NCI-H1436 treated with DMSO at 0.1 percent for 48 hours (cell line): ENCODE measurements at places on chromosomes 4 and X.

DNA sequence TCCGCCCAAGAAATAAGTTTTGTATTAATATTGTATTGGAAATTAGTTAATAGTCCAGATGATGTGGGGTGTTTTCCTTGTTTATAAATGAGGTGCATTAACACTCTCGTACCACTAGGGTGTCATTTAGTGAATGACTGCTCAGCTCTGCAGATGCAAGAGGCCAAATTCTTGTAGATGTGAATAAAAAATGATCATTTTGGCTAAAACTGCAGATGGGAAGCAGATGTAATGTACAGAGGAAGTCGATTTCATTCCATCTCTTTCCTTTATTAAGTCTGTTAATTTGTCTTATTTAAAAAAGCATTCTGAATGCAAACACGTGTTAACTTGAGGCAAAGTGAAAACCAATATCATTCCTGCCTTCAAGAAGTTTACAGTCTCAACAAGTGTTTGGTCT is 108.1 kb downstream of the DHX15 start:
- DNase-seq: no peak

DNA sequence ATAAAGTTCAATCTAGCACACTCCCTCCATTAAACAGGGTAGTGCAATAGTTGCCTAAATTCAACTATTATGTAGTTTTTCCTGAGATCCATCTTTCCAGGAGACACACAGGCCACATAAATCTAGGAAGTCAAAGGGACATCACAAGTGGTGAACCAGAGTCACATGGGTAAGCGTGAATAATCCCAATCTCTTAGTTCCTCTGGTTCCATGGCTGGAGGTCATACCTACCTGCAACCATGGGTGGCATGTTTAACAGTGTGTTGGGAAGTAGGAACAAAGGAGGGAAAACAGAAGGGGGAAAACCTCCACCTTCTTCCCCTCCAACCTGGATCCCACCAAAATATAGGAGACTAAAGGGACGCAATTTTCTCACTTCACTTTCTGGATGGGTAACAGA is 2651.6 kb downstream of the ARAP2 start:
- no peak for DNase-seq

DNA sequence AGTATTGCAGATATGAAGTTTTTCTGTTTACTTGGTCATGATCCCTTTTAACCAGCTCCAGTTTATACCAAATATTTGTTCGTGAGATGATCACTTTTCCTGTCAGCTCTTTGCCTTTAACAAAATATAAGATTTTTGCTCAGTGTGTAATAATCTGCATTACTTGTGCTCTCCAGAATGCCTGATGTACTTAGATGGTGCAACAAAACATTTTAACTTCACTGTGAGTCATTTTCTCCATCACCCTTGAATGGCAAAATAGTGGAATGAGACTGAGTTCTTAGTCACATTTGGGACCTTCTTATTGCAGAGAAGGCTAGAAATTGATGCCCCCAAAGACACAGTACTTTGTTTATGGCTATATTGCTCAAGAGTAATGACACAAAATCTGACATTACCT is 252.0 kb downstream of the FRMPD4 start:
- no peak for DNase-seq

DNA sequence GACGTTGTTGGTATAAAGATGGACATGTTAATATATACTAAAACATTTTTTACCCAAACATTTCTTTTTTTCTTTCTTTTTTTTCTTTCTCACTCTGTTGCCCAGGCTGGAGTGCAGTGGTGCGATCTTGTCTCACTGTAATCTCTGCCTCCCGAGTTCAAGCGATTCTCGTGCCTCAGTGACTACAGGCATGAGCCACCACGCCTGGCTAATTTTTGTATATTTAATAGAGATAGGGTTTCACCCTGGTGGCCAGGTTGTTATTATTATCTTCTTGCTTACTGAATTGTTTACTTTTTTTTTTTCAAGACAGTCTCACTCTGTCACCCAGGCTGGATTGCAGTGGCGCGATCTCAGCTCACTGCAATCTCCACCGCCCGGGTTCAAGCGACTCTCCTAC is 68.8 kb downstream of the HOPX start:
- DNase-seq: no peak

DNA sequence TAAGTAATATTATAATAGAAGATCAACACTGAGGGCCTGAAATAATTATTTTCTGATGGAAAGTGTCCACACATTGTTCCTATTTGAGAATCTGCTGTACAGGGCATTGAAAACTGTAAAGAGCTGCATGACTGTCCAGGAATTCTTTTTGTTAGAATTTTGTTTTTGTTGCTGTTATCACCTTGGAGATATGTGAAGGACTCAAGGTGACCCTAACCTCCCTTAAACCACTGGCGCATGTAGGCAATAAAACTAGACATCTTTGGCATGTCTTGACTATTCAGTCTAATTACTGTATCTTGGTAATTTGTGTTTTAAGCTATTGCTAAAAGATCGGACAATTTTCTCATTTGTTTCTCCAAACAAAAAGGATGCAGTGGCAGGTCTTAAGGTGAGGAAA is 55.5 kb upstream of the SMIM10 start:
- no peak for DNase-seq

- DNase-seq: no peak
These were observed 132.6 kb downstream of the ANAPC4 start for GRCh38 chr4:25509646-25510045.

DNA sequence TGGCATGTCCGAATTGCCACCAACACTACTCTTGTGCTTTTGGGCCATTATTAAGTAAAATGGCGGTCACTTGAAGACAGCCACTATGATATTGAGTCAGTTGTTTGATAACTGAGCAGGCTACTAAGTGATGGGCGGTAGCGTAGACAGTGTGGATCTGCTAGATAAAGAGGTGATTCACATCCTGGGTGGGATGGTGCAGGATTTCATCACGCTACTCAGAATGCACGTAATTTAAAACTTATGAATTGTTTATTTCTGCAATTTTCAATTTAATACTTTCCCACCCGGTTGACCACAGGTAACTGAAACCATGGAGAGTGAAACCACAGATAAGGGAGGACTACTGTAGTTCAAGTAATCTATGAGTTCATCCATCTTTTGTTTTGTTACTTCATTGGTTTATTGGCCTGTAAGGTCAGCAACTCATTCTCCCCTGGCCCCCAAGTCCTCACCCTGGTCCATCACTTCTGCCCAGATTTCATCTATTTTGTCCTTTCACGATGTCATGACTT is 2.9 kb downstream of the ARAF start:
- DNase-seq: no peak

DNA sequence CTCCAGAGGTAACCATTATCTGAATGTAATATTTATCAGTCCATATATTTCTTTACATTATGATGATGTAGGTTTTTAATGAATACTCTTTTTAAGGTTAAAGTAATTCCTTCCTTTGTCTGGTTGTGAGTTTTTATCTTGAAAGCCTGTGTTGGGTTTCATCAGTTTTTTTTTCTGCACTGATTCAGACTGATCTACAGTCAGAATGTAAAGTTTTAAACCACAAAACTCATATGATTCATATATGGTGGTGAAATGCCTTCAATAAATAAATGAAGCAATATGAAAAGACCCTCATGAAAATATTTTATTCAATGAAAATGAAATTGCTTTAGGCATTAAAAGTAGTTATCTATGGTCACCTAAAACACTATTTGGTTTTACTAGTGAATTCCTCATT is 47.1 kb downstream of the SORBS2 start:
- no peak for DNase-seq

GRCh38 chr4:83043801-83044407 is 8.9 kb downstream of the COPS4 start:
- no peak for DNase-seq

DNA sequence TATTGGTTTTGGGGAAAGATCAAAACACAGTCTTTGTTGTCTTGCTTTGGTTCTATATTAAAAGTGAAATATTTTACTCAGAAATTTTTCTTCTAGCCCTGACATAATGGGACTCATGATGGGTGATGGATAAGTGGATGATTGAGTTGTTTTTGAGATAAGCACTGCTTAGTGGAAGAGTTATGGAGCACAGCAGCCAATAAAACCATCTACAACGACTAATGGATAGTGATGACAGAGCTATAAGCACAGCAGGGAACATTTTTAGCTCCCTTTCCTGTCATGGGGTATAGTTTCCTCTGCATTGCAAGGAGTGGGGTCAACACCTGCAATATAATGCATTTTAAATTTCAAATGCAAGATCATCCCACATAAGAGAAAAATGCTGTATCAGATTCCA is 812.4 kb downstream of the STPG2 start:
- no peak for DNase-seq

GRCh38 chrX:154749856-154750255 is 1.0 kb downstream of the GAB3 start:
- DNase-seq: no peak

- DNase-seq: no peak
These were observed 44.5 kb upstream of the IL2 start for GRCh38 chr4:122500852-122501501.
